Aorta (tissue), 5 donors: ENCODE measurements at places on chromosomes 4 and X. TPM values are rescaled to one million over a fixed set of nuclear protein-coding genes. Genes with fewer than 3 reads are reported as not detected.

DNA sequence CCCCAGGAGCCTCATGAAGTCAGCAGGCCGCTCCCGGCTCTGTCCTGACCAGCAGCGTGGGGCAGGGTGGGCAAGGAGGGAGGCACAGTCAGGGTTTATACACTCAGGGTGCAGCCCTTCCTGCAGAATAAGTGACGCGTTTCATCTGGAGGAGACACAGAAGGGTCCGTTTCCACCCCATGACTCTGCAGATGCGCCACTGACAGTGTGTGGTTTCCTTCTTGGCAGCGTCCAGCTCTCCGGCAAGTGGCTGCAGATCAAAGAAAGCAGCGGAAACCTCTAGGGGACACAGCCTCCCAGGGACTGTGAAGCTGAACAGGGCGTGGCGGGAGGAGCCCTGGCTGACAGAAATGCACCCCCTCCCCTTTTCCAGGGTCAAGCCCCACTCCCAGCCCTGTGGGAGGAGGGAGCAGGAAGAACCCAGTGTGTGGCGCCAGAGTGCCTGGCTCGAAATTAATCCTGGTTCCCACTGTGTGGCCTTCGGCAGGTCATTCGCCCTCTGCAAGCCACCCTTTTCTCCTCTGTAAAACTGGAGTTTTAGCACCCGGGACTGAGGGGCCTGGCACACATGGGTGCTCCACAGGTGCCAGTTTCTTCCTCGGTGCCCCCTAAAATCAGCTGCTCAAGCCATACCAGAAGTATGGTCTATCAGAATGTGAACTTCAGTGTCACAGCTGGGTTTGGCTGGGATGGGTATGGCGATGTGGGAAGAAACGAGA lies 17.3 kb upstream of the TBC1D14 start:
- DNase-seq, result no peak

- DNase-seq, result no peak
Observed at GRCh38 chrX:53447441-53447840, 13.3 kb upstream of the HSD17B10 start.

- DNase-seq, result no peak
Observed at GRCh38 chr4:47213539-47213938, 182.2 kb downstream of the GABRB1 start.

DNA sequence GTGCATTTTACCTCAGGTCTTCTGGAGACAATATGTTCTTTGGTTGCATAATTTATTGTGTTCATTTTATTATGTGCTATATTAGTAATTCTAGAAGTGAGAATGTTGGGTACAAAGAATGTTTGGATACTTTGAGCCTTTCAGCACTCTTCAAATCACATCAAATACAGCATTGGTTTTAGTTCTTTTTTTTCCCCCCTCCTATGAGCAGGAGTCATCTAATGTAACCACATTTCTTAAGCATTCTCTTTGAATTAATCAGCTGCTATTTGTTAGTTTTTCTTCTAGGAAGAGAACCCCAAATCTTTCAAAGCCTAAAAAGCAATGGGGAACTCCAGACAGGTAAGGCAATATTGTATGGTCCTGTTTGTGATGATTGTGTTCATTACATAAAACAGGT lies 46.7 kb downstream of the ARL9 start:
- no peak for DNase-seq

- DNase-seq, result no peak
Observed at GRCh38 chr4:73908965-73909364, 39.8 kb downstream of the CXCL1 start.

DNA sequence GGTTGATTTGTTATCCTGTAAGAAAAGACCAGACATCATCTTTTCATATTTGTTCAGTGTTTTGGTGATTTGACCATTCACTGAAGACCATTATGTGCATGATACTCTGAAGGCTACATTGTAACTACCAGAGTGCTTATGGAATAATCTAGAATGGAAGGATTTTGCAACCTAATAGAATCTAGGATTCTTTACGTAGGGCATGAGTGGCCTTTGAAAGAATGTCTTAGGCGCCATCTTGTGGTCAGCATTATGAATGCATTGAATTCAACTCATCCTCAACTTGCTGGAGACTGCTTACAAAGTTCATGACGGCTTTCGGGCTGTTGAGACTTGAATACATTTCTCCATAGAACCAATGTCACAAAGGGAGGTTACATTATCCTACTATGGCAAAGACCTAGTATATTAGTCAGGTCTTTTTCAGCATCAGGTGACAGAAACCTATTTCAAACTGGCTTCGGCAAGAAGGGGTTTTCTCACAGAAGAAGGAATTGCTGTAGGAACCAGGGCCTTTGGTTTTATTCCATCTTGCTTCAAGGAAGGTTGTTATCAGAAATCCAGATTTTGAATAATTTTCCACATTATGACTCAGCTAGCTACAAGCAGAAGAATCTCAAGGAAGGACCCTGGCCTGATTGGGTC lies 104.1 kb downstream of the GPAT3 start:
- no peak for DNase-seq

- DNase-seq, result no peak
Observed at GRCh38 chrX:115533485-115533884, 27.5 kb upstream of the PLS3 start.

DNA sequence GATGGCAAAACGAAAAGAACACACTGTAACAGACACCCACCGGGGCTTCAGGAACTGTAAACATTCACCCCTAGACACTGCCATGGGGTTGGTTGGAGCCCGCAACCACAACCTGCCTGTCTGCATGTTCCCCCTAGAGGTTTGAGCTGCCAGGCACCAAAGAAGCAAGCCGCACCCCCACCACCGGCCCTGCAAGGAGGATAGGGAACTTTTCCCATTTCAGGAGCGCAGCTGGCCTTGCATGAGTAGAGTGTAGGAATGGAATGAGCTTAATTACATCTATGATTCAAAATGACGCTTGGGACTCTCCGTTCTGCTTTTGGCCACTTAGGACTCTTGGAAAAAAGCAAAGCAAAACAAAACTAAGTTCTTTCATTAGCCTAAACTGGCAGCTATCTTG lies 243.6 kb upstream of the CTSO start:
- DNase-seq, result no peak

DNA sequence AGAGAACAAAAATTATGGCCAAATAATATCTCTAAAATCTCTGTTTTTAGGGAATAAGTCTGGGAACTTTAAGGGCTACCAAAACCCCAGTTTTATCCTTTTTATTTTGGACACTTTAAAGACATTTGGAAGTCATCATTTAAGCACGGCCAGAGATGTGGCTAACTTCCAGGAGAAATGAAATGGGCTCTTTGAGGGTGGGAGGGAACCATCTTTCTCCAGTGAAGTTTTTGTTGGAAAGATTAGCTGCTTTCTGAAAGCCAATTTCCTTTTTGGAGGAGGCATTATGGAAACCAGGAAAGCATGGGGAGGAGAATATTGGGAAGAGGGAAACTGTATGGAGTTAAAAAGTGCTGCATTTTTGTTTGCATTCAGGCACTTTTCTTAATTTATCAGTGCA lies 4.8 kb downstream of the VSIG1 start:
- no peak for DNase-seq

GRCh38 chr4:26491449-26492170 lies 1.3 kb upstream of the CCKAR start:
- DNase-seq, result no peak

Gene GPM6B
- 15.4 TPM for polyA plus RNA-seq

Gene CT45A3
- polyA plus RNA-seq, result not detected

Gene P2RY8
- 0.31 TPM for polyA plus RNA-seq

Gene PDZD4
- polyA plus RNA-seq, result 27.3 TPM
